Temporal lobe (tissue), 4 donors: ENCODE measurements at places on chromosomes 4 and X. TPM values are rescaled to one million over a fixed set of nuclear protein-coding genes. Genes with fewer than 3 reads are reported as not detected.

Gene CSN1S1
- total RNA-seq, result not detected

Gene KCNE5
- 1.5 TPM for total RNA-seq

Gene DAPP1
- total RNA-seq, result 0.25 TPM

Gene MXRA5
- 2.7 TPM for total RNA-seq

Gene MAGEC1
- total RNA-seq, result not detected

Gene CTAG1B
- not detected for total RNA-seq

Gene TDO2
- not detected for total RNA-seq

Gene CYLC1
- not detected for total RNA-seq

Gene FAM47C
- not detected for total RNA-seq

Gene PABPC1L2A
- 1.7 TPM for total RNA-seq

Gene SPANXD
- not detected for total RNA-seq

Gene FGFBP1
- total RNA-seq, result not detected

Gene KLB
- 0.25 TPM for total RNA-seq

Gene SSX4
- not detected for total RNA-seq

Gene ADH7
- not detected for total RNA-seq

Gene EPHA5
- total RNA-seq, result 128 TPM

Gene LIMCH1
- 117 TPM for total RNA-seq

Gene ERVMER34-1
- 0.98 TPM for total RNA-seq

Gene MAOB
- total RNA-seq, result 5.7 TPM

Gene TBX22
- total RNA-seq, result under 0.01 TPM

Gene RAB33A
- total RNA-seq, result 24.1 TPM

Gene SSX1
- total RNA-seq, result not detected

Gene ARHGEF6
- total RNA-seq, result 12.5 TPM

Gene SULT1B1
- 0.98 TPM for total RNA-seq

Gene SLC9B2
- total RNA-seq, result 90.5 TPM

Gene CT45A7
- total RNA-seq, result not detected

Gene CC2D2A
- 26.3 TPM for total RNA-seq

Gene SLITRK2
- 6.1 TPM for total RNA-seq

Gene PDLIM3
- total RNA-seq, result 12.3 TPM

Gene RAB9B
- 33.2 TPM for total RNA-seq
